ENCODE measurements at places on chromosomes 7 and 10.

GRCh38 chr10:105150259-105150880 is 509.3 kb downstream of the SORCS3 start:
- DNase-seq: no peak

- DNase-seq: no peak
Observed at GRCh38 chr10:97325754-97326153, 6.7 kb downstream of the FRAT1 start.

- no peak for DNase-seq
Observed at GRCh38 chr10:21978191-21978862, 25.2 kb downstream of the DNAJC1 start.

DNA sequence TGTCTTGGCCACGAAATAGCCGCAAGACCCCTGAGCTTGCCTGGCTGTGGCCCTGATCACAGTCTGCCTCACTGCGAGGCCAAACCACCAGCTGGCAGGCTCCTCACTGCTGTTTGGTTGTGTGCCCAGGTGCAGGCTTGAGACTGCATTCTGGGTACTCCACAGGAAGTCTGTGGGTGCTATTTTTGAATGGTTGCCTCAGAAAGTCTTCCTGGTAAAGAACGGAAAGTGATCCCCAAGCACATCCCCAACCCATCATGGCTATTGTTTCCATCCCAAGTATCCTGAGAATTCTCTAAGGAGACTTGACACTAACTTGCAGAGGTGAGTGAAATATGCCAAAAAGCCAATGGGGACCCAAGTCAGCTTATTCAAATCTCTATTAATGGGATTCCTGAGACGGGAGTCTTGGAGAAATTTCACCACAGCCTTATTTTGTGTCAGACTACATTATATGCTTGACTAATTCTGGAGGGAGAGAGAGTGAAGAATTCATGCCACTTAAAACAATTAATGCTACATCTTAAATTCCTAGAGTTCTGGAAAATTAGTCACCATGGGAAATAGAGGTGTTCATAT is 170.9 kb downstream of the RAMP3 start:
- no peak for DNase-seq

GRCh38 chr7:41832941-41833340 is 130.1 kb upstream of the INHBA start:
- no peak for DNase-seq

DNA sequence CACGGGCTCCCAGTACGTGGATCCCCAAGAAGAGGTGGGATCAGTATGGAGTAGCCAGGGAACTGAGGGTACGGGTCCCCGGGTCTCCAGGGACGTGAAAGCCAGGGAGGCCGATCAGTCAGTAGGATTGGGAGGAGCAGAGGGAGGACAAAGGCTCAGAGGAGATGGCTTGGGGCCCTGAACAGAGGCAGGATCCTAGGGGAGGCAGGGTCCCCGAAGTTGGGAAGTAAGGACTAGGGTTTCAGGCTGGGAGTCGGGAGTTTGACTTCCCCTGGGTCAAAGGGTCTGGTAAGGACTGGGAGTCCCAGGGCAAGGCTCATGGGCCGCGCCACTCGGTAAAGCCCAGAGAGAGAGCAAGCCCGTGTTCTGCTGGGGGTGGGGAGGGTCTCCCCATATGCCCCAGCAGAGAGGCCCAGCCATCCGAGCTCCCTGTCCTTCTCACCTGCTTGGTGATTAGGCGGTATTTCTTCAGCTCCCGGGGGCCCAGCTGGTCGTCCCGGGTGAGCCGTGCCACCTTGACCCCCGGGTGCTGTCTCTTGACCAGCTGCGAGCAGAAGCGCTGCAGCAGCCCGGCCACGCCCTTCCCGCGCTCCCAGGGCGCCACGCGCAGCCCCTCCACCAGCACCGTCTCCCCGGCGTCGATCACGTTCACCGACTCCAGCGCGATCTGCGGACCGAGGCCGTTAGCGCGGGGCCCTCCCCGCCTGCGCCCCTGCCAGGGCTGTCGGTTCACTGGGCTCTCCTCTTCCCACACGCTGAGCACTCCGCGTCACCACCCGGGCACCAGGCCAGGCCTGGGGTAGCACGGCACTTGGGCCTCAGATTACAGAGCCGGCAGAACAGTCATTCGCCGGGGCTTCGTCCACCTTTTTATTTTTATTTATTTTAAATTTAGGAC is 7.0 kb downstream of the NAT16 start:
- DNase-seq: peak; percentile 81

- DNase-seq: no peak
Observed at GRCh38 chr10:132538031-132538789, 623 bp downstream of the INPP5A start.

DNA sequence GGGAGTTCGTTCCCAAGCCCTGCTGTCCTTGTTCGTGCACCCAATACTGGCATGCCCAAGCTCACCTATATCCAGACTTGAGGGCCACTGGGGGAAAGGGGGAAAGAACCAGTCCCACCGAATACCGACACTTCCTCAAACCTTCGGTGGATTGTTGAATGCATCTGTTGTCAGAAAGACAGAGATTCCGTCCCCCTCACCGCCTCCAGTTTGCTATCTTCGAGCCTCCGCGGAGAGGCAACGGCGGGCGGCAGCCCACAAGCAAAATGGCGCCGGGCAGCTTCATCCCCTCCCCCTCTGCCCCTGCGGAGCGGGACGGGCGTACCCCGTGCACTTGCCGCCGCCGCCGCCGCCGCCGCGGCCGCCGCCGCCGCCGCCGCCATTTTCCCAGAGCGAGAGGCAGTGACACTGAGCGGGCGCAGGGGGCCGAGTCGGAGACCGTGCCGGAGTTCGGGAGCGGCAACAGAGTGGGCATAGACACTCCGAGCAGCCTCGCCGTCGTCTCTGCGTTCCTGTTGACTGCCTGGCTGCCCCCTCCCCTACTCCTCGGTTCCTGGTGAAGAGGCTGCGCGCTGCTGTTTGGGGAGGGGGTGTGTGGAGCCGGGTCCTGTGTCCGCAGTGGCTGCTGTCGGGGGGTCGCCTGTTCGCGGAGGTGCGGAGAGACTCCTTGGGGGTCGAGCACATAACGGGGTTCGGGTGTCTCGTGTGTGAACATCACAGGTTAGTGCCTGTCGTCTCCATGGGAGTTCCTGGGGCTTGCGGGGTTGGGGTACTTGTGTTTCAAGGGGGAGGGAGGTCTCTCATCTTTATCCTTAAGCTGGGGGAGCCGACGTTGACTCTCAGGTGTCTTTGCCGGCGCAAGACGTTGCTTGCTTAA is at the start of gene KMT2E:
KMT2E (plus strand) TSS at position 390 of the 877 bp plus-strand sequence. CDS start 26,748 bp downstream, outside the sequence.
- peak; percentile 90 for DNase-seq

DNA sequence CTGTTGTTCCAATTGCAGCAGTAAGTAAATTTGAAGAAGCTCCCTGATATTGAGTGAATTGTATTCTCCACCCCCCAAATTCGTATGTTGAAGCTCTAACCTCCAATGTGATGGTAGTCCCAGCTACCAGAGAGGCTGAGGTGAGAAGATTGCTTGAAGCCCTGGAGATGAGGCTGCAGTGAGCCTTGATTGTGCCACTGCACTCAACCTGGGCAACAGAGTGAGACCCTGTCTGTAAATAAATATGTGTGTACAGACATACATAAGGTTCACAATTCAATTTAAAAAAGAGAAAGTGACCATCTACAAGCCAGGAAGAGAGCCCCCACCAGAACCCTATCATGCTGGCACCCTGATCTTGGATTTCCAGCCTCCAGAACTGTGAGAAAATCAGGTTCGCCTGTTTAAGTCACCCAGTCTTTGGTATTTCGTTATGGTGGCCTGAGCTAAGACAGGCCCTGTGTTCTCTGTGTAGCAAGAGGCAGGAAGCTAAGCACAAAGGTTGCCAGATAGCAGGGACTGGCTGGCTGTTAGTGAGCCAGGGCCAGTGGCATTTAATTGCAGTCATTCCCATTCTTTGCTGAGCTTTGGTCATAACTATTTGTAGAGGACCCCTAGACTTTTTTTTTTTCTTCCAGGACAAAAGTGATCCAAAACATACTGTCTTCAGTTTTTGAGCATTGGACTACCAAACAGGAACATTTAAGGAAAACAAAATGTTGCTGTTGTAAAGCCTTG is 45.6 kb downstream of the AUTS2 start:
- DNase-seq: no peak

DNA sequence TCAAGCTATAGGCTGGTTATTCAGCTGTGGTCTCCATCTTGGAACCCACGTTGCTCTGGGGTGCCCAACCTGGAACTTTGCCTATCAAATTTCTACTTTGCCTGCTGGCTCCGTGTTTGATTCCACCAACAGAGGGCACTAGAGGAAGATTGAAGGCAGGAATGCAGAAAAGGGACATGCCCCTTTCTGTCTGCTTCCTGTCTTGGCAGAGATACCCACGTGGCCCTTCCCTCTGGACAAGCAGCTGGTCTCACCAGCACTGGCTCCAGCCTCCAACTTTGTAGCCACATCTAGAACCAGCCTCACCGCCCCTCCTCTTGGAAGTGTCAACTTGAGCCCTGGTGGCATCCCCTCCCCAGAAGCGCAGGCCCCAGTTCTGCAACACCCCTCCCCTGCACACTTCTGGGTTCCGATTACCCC is 52.1 kb upstream of the ZNF438 start:
- DNase-seq: peak; percentile 51

DNA sequence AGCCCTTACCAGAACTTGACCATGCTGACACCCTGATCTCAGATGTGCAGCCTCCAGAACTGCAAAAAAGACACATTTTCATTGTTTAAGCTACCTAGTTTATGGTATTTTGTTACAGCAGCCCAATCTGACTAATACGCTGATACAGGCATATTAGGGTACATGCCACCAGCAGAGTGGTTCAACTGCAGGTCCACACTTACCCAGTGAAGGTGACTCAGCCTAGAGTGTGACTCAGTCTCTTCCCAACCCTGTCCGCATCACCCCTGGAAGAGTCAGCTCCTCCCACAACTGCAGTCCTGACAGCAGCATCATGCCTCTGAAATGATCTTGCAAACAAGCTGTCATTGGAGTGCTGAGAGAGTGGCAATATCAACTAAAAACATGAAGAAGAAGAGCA is 30.8 kb upstream of the GOT1 start:
- DNase-seq: no peak

GRCh38 chr7:17640730-17641377 is 299.4 kb downstream of the SNX13 start:
- no peak for DNase-seq

DNA sequence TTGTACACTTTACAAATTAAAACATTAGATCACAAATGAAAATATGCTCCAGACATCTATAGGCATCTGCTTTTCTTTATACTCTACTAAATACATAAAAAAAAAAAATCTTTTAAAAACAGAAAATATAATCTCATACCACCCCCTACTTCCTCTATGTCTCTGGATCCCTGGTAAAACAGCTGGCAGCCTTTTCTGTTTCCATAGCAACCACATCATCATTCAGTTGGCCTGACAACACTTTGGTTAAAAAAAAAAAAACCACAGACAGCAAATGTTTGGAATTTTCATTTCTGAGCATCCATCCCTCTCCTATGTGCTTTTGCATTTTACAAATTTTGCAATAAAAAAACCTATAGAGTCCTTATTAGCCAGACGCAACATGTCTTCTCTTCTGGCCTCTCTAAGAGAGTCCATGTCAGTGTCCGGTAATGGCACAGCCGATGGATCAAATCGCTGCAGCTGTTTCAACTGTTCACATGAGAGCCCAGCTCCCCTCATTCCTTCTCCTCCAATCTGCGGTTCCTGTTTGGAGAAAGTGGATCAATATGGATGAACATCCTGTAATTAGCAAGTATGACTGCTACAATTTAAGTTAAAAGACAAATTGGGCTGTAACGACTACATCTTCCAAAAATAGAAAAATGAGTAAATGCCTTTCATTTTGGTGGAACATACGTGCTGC is 105.6 kb downstream of the NSUN6 start:
- DNase-seq: no peak

GRCh38 chr7:134632937-134633540 is 13.6 kb upstream of the BPGM start:
- DNase-seq: no peak

- DNase-seq: no peak
Observed at GRCh38 chr10:58943256-58943890, 233.1 kb upstream of the PHYHIPL start.

DNA sequence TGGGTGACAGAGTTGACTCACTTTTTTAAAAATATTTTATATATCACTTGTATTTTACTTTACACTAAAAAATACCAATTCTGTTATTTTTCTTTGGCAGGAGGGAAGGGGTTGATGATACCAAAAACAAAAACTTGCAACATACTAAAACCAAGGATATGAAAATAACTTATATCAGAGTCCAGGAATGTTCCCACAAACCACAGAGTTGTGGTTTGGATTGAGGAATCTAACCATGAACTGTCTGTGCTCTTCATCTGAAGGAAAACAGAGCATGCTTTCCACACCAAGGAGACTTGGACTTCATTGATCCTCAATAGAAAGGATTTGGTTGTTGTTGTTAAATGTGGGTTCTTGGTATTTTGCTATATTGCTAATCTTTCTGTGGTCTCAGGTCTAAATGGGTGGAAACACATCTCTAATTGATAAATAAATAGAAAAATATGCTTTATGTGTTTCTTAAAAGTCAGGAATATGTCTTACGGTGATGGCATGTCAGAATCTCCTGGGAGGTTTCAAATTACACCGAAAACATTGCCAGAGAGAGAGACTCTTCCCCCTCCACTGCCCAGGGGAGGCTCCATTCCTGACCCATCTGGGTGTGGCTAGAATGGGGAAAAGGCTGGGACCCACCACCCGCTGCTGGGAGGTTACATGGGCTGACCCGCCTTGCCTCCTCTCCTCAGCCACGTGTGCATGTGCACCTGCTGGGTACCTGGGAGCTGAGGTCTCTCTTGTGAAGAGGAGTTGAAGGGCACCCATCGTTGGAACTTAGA is 46.9 kb upstream of the STK17A start:
- DNase-seq: no peak

GRCh38 chr10:122839505-122839904 is 6.2 kb downstream of the CUZD1 start:
- no peak for DNase-seq

DNA sequence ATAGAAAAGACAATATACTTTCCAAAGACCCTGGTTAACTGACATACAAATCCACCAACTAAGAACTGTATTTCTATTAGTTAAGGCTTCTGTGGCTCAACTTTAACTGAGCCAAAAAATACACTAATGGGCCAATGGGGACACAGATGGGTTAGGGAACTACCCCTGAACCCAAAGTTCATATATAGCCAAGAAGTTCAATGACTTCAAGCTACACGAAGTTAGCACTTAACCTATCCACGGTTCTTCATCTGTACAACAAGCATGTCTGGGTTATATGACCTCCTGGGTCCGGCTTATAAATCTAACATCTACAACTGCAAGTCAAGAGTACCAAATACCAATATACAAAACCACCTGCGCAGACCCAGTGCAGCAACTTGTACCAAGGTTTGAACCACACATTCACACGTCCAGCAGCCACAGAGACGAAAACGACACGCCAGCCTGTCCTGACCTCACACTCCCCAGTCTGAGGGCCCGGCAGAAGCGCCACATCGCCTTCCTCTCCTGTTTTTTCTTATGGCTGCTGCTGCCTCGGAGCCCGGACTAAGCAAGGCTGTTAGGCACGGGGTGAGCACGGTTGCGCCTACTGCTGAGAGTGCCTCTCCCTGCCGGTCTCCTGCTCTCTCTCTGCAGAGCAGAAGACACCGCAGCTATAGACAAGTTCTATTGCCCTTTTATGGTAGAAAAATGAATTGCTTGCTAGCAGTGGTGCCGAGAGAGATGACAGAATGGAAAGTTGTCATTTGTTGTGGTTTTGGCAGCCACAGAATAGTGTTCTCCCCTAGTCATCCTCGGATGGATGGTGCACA is 86.3 kb downstream of the RNF216 start:
- DNase-seq: no peak

- no peak for DNase-seq
Observed at GRCh38 chr7:111937163-111937562, 269.0 kb downstream of the DOCK4 start.
